ENCODE measurements at places on chromosomes 16 and 17.

- DNase-seq, result no peak
These were observed 7.7 kb downstream of the BEAN1 start for GRCh38 chr16:66434619-66435430.

DNA sequence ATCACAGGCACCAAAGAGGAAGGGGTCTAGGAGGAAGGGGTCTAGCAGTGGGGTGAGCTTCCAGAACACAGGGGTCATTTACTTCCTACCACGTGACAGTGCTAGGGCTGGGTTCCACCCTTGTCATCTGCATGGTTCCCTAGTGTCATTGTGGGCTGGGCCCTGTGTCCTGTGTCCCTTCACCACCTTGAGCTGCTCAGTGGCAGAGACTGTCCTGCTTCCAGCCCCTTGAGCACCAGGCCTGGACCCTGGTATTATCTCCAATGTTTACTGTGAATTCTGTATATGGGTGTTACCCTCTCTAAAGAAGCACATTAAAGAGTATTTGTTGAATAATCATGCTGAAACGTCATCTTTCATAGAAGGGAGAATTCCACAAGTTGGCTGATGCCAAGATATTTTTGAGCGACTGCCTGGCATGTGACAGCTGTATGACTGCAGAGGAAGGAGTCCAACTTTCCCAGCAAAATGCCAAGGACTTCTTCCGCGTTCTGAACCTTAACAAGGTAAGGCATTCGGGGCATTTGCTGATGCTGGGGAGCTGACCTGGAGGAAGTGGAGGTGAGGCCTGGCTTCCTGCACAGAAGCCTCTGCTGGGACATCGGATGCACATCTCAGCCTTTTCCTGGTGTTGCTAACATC lies 5.5 kb downstream of the NARF start:
- DNase-seq, result no peak

GRCh38 chr16:64440421-64440831 lies 681.4 kb downstream of the CDH11 start:
- DNase-seq, result no peak

- DNase-seq, result peak; percentile 67
These were observed 47.5 kb downstream of the ADCY7 start for GRCh38 chr16:50313596-50314478.

GRCh38 chr17:4932756-4933155 lies 679 bp downstream of the GP1BA start:
- DNase-seq, result no peak

DNA sequence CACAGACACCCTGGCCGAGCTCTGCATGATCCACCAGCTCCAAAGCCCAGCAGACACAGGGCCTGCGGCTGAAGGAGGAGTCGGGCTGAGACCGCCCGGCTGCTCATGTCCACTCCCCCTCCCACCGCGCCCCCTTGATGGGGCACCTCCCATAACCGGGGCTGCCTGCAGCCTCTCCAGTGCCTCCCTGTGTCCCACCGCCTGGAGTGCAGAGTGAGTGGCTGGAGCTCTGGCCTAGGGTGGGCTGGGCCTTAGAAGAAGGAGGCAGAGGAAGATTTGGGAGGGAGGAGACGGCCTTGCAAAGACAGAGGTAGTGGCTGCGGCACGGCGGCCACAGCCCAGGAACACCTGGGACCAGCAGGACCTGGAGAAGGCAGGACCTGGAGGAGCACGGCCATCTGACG lies 4.0 kb downstream of the CBFA2T3 start:
- no peak for DNase-seq

- no peak for DNase-seq
These were observed 29.5 kb downstream of the MBTD1 start for GRCh38 chr17:51230306-51230705.

GRCh38 chr17:50151937-50152547 lies 1.6 kb upstream of the PPP1R9B start:
- peak; percentile 72 for DNase-seq

GRCh38 chr16:77308163-77308561 lies 109.0 kb downstream of the SYCE1L start:
- DNase-seq, result peak; percentile 10

DNA sequence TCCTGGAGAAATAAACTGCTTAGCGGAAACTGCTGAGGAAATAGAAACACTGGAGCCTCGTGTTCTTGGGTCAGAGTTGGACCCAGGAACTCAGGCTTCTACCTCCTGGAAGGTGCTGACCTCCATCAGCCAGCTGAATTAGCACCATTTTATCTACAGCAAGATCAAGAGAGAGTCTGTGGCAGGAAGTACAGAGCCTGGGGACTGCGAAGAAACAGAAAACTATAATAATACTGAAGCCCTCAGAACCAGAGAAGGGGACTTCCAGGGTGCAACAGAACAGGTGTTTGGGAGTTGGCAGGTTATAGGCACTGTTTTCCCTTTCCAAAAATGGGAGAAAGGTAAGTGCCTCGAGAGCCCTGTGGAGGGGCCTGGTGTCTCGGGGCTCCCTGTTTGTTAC lies 379.7 kb downstream of the CA10 start:
- no peak for DNase-seq

DNA sequence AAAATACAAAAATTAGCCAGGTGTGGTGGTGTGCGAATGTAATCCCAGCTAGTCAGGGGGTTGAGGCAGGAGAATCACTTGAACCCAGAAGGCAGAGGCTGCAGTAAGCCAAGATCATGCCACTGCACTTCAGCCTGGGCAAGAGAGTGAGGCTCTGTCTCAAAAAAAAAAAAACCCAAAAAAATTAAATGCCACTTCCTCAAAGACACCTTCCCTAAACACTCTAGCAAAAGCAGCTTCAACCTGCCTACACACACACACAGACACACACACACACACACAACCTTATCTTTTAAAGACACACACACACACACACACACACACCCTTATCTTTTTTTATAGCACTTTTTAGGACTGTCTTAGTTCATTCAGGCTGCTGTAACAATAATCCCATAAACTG lies 201.7 kb upstream of the PSMD7 start:
- DNase-seq, result no peak

GRCh38 chr16:49563666-49564065 lies 190.1 kb downstream of the C16orf78 start:
- no peak for DNase-seq

DNA sequence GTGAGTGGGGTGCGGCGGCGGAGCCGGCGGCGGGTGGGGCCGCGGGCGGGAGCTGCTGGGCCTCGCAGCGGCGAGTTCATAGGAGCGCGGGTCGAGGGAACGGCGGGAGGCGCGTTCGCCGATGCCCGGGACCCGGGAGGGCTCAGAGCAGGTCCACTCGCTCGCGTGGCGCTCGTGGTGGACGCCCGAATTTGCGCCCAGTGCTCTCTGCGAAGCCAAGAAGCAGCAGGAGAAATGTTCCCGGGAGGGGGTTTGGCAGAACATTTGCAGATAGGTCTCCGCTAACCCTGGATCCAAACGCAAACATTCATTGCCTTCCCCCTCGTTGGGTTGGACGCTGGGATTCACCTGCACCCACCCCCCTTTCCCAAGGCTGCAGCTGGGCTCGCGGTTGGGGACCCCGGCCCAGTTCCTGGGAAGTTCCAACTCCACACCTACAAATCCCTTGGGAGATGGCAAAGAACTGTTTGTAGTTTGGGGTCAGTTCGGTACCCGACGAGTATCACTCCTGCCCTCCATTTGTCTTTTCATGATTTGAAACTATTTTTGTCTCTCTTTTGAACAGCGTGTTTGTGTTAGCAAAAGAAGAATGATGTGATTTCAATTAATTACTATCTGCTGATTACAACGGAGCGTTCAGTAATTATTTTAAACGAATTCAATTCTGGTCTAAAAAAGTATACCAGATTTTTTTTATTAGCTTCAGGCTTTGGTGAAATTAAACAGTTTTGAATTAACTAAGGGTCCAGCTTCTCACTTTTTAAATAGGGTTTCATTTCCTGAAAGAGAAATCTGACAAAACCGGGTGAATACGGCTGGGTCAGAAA lies 2.3 kb downstream of the NTN1 start:
- DNase-seq, result no peak

- DNase-seq, result peak; percentile 18
These were observed 527 bp upstream of the MGAT5B start for GRCh38 chr17:76867578-76868175.

DNA sequence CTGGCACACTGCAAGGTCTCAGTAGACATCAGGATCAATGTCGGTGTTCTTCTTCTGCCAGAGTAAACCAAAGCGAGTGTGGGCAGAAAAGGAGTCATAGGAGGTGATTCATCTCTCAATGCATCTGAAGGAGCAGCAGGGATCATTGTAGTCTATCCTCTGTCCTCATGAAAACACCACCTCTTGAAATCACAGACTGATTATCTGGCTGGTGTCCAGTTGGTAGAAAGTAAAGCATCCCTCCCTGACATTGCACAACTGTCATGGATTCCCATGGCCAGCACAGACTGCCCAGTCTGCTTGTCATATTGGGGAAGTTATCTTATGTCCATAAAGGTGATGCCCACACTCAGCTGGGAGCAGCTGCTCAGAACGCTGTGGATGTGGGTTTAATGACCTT lies 74.1 kb downstream of the ABCC12 start:
- DNase-seq, result no peak

- no peak for DNase-seq
These were observed 41.1 kb downstream of the SRL start for GRCh38 chr16:4200781-4201137.

Measured in activated naive CD4-positive, alpha-beta T cell treated with anti-CD3 and anti-CD28 coated beads for 36 hours (primary cell).